CD14-positive monocyte (primary cell): ENCODE measurements at places on chromosomes 7 and 10.

DNA sequence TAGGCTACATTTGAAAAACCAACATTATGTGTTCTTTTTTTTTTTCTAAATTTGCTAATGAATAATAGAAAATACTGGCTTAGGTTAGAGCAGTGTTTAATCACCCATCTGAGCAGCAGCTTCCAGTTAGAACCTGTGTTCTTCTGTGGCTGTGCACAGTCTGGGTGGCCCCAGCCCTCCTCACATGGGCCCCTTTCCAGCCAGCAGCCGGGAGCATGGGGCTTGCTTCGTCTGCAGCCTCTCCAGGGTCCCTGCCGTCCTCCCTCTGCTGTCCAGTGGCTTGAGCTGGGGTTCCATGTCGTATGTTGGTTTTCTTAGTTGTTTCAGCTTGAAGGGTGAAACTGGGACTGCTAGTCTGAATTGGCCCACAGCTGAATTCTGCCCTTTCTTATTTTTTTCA is 37.3 kb downstream of the BNIP3 start:
- DNase-seq, result no peak

GRCh38 chr10:74637685-74638084 is 188.7 kb upstream of the KAT6B start:
- no peak for DNase-seq

DNA sequence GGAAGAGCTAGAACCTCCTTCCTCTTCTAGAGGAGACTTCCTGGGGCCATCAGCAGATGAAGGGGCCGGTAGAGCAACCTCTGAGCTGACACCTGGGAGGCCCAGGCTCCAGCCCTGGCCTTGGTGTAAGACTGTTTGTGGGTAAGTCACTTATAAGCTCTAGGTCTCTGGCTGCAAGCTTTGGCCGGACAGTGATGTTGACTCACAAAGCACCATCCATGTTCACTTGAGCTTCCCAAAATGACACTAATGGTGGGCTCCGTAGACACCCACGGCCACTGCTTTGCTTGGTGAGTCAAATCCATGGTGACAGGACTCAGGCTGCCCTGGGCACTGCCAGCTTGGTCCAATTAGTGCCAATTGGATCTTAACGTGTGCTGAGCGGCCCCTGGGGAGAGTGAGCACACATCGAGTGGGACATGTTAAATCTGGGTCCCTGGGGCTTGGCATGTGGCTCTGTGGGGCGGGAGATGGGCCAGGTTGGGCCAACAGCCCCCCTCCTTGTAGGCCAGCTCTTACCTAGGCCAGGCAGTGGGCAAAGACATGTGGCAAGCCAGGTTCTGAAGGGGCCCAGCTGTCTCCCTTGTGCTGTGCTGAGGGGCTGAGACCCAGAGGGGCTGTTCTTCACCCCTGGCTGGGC is 16.7 kb downstream of the NEURL1 start:
- DNase-seq, result no peak

GRCh38 chr7:28104811-28105210 is 75.8 kb downstream of the JAZF1 start:
- no peak for DNase-seq
